ENCODE measurements at places on chromosomes 7 and 10.

GRCh38 chr7:138207555-138207971 is 131.3 kb downstream of the AKR1D1 start:
- no peak for DNase-seq

GRCh38 chr10:34933676-34934075 is 118.6 kb upstream of the PARD3 start:
- DNase-seq = no peak

DNA sequence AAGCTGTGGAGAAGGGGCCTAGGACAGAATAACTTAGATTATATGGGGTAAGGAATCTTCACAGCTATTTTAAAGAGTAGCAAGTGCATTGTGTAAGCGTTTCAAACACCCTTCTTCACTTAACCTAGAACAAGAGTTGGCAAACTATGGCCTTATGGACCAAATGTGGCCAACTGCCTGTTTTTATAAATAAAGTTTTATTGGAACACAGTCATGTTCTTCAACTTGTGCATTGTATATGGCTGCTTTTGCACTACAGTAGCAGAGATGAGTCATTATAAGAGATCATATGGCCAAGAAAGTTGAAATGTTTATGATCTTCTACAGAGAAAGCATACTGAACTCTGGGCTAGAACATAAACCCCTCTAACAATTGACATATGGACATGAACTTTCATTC is 187.8 kb downstream of the ETV1 start:
- DNase-seq = no peak

DNA sequence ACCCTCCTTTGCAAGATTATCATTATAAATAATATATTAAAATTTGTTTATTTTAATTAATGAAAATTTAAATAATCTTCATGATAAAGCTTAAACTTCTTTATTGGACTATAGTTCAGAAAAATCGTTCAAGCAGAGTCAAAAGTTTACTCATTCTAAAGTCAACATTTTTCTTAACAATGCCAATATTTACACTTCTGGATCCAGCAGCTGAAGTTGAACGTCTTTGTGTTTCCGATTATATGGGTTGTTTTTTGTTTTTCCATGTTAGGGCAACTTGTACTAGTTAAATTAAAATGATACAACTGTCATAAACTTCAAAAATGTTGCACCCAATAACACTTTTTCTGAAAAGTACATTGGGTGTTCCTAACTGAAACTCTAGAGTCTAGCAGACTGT is 43.8 kb downstream of the GRB10 start:
- no peak for DNase-seq

DNA sequence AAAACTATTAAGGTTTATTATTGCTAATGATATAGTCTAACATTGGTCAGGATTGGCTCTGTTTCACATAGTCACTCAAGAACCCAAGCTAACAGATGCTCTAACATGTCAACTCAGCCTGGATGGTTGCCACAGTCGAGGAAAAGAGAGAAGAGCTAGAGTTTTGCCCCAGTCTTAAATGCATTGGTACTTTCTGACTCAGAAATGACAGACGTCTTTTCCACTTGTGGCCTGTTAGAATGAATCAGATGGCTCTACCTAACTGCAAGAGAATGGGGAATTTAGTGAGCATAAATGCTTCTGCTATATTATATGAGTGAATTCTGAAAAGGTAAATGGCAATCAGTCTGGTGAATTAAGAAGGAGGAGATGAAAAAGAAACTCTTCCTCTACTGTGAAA is 13.9 kb downstream of the HECTD2 start:
- DNase-seq = no peak

- no peak for DNase-seq
Measured at GRCh38 chr7:39199951-39200350, 222.2 kb downstream of the POU6F2 start.
